ENCODE measurements at places on chromosomes 12 and 14.

DNA sequence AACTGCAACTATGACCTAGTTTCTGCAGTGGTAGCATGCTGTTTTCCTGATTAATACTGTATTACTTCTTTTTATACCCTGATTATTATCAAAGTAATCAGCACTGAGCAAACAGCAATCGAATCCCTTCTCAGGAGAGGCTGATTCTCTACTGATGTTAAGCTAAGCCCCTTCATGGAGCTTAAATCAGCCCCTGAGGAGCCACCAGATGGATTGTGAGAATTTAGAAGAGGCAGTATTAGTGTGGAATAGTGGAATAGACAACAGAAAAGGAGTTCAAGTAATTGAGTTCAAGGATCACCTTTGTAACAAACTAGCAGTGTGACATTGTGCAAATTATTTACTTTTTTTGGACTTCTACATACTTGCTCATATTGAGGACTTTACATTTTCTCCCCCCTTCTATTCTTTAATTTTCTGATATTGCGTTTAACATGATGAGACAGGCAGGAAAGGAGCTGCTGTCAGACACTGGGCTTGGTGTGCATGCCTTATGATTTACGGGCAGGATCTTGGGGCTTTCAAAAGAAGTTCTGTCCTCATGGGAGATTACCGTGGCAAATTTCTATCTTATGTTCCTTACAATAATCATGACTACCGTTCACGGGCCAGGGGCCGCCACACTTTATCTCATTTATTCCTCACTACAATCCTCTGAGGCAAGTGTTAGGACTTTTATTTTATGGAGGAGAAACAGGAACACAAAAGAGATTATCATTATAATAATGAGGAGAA, 68.0 kb downstream of the PTPRR start:
- no peak for DNase-seq

DNA sequence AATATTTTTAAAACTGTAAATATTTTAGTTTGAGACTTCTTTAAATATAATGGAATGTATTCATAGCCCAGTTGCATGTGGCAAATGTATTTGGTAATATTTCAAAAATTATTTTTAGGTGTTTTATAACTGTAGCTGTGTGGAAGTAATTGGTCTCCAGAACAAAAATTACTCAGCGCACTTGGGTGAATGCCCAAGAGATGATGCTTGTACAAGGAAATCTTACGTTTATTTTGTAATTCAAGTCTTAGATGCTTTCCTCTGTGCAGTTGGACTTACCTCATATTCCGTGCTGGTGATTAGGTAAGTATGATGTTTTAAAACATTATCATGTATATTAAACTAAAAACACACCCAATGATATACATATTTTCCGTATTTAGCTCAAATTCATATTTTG, 76.7 kb upstream of the SLCO1B1 start:
- DNase-seq = no peak

GRCh38 chr12:66379616-66380015, 77.3 kb downstream of the HELB start:
- DNase-seq = no peak

DNA sequence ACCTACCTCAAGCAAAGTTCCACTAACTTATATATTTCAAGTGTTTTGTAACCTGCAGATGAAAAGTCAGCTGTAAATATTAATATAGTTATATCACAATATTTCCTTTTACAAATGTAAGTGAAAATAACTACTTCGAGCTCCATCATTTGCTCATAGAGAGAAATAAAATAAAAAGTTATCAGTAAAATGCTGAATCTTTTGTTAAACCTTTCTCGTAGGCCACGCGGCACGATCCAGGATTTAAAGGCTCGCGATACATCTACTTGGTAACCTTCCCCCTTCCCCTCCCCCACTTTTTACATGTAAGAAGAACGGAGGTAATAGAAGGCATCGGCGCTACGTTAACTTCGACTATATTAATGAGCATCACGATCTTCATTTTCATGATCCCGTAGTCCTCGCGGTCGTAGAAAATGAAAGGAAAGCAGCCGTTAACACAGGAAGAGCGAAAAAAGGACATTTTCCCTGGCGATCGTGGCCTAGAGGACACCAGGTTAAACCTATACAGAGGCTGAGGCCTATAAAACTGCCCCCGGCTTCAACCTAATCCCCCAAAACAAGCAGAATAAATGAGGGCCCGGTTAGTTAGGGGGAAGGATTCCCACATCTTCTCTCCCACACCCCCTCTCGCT, 508 bp downstream of the HNRNPC start:
- DNase-seq = peak; percentile 48

GRCh38 chr12:111653596-111653995, 32.2 kb downstream of the BRAP start:
- DNase-seq = no peak

DNA sequence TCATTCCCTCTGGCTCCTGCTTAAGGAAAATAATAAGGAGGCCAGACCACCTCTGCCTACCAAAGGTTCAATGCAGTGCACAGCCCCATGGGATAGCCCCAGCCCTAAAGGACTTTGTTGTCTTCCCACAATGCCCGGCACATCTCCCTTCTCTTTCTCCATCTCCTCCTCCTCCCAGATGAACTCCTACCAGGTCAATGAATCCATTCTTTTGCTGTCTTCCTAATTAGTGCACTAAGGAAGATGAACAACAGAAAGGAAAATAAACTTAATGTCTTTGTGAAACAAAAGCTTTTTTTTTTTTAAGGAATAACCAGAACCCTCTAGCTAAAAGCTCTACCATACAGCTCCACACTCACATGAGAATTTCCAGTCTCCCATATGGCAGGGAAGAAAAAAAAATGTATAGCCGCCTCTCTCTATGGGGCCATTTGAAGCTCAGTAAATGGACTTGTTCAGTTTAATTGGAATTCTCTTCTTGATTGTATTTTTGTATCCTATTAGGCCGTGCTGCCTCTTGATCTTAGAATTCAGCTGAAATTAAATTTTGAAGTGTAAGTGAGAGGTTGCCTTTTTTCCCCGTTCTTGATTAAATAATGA, 41.8 kb upstream of the HSPB8 start:
- DNase-seq = no peak

DNA sequence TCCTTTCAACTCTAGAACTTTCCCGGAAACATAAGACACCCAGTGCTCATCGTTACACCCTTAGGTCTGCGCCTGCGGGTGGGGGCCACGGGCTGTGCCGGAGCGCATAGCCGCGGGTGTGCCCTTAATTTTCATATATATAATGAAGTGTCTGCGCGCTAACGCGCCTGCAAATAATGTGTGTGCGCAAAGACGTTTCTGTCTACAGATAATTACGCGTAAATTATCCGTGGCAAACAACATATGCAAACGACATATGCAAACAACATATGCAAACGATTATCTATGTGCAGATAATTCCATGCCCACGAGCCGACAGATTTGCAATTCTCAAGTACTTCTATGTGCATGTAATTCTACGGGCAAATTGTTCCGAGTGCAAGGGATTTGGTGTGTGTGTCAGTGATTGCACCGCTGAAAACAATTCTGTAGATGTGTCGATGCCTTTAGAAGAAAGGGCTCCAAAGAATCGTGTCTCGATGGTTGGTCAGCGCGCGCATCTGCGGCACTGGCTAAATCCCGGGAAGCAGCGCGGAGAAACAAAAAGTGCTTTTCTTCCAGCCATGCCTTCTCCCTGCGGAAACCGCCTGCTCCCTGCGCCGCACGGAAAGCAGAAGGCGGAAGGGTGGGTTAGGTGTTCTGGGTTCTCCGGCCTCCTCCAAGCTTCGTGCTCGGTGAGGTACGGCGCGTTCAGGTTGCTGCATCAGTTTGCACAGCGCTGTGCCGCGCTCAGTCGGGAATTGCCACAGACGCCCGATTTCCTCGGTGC, 34.5 kb upstream of the TBX5 start:
- DNase-seq = no peak

GRCh38 chr14:34195964-34196363, 245.1 kb upstream of the EGLN3 start:
- DNase-seq = no peak

DNA sequence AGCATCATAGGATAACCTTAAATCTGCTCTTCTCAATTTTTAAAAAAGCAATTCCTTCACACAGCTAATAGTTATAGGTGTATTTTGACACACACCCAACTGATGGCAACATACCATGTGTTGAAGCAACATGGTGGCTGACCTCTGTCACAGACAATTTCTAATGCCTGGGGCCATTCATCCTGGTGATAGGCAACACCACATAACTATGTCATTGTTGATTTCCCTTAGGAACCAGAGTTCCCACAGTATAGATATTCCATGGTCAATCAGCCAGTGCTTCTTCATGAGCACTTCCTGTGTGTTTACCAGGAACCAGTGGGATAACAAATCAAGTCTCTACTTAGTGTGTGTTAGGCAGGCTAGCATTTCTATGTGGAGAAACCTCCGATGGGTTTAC, 88.3 kb downstream of the FIGNL2 start:
- no peak for DNase-seq

- no peak for DNase-seq
Measured at GRCh38 chr14:102189874-102190273, 50.2 kb downstream of the WDR20 start.

GRCh38 chr12:92796650-92797049, 93.9 kb downstream of the PLEKHG7 start:
- peak; percentile 34 for DNase-seq

GRCh38 chr14:100618763-100619320, 31.6 kb upstream of the BEGAIN start:
- DNase-seq = no peak

GRCh38 chr12:50211392-50212070, 44.4 kb upstream of the CERS5 start:
- no peak for DNase-seq

GRCh38 chr12:91984556-91984955, 161.1 kb downstream of the BTG1 start:
- no peak for DNase-seq

DNA sequence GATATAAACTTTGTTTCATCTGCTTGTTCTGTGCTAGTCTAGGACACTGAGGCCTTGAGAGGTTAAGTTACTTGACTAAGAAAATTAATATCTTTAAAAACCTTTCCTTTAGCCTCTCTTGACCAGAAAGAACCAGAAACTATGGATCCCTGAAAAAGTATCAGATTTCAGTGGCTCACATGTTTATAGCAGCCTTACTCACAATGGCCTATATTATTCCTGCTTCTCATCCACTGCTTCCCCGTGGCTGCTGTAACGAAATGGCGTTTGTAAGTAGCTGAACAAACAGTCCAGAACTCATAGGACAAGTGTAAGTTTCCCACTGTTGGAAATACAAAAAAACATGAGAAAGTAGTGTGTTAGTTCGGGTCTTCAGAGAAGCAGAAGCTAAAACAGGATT, 3.2 kb upstream of the PYGL start:
- DNase-seq = peak; percentile 35

GRCh38 chr14:89507521-89507920, 90.5 kb upstream of the FOXN3 start:
- DNase-seq = peak; percentile 96

GRCh38 chr12:57580466-57580795, 10.6 kb upstream of the PIP4K2C start:
- DNase-seq = no peak

DNA sequence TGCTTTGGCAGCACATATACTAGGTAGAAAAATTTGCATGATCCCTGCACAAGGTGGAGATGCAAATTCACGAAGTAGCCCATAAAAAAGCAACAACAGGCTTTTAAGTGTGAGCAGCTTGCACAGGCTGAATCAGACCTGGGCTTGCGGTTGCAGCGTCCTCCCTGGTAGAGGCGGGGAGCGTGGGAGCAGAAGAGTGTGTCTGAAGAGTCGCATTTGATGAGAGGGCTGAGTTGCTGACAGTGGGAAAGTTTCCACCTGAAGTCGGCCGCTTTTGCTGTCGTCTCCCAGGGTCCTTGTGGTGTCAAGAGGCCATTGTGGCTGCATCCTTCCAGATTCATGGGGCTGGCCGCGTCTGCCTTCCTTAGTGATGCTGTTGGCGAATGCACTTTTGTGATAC, 6.2 kb downstream of the AACS start:
- no peak for DNase-seq

DNA sequence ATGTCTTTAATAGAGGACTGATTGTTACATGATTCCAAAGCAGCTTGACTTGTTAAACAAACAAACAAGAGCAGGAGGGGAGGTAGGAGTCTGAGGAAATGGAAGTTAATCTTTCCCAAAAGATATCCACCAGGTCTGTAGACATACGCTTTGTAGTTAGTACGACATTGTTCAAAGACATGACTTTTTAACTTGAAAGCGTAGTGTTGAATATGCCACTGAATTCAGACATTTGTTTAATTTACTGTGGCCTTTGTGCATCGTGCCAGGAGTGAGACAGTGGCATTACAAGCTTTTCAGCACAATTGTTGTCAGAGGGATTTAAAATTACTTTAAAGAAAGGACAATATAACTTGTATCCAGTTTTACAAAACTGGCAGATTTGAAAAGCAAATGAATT, 53.0 kb downstream of the SAV1 start:
- no peak for DNase-seq

DNA sequence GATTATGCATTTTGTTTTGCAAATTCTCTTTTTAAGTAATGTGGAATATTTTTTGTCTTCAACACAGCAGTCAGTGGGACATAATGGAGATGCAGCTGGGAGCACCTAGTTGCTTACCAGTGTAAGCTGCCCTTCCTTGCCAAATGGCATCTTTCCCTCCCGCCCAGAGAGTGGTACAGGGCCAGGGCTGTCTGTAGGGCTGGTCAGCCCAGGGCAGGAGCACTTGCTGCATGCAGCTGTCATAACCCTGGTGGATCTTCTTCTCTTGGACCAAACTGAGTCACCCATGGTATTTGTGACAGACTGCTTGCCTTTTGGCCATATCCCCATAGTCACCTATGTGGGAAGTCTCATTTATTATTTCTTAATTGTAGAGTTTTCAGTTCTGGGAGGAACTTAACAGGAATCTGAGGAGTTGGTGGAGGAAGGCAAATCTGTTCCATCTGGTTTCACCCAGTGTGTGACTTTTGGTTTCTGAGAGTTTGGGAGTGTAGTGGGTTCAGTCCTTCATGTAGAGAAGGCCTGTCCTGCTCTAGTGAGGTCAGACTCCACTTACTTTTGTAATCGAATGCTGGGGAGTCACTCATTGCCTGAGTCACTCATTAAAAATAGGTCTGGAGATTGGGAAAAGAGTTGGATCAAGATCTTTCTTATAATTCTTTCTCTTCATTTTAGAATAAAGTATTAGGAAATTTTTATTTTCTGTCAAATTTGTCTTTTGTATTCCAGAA, 62.0 kb upstream of the ASPG start:
- DNase-seq = no peak

DNA sequence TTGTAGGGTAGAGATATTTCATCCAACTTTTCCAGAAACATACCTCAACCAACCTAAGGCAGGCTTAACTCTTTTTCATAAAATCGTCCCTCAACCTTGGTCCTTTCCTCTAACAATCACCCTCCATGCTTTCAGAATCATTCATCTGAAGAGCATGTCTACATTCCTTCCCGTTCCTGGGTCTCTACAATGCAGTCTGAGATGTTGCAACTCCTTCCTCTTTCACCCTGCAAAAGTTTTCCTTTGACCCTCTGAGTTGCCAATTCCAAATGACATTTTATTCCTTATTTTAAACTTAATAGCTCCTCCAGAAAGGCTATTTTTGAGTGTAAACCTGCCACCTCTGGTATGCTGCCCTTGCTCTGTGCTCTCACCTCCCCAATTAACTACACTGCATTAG, 16.7 kb downstream of the SLC7A7 start:
- no peak for DNase-seq

GRCh38 chr14:23094666-23095195, at the start of gene ACIN1:
Gene ACIN1, minus strand, starts transcription at chr14:23095136. Its CDS starts 24 bp downstream, at chr14:23095112.
- peak; percentile 73 for DNase-seq

Data from bronchial epithelial cell (primary cell).